ENCODE measurements at places on chromosomes 2 and 18.

- no peak for DNase-seq
Observed at GRCh38 chr2:98823196-98824170, 92.6 kb upstream of the MGAT4A start.

GRCh38 chr18:46583711-46584110, 73.3 kb downstream of the LOXHD1 start:
- DNase-seq, result no peak

DNA sequence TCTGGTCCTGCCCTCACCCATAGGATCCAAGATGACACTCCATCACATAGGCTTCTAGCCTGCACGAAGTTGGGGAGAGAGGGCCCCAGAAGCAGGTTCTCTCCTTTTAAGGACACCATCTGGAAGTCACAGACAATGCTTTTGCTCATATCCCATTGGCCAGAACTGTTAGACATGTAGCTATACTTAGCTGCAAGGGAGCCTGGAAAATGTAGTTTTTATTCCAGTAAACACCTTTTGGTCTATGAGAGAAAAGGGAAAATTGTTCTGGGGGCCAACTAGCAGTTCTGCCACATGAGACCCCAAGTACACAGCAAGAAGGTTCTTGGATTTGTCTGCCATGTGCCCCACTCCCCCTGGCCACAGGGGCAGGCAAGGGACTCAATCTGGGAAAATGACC, 206.1 kb downstream of the ZFP36L2 start:
- DNase-seq, result no peak

- DNase-seq, result no peak
Observed at GRCh38 chr18:56217406-56217805, 421.0 kb downstream of the TXNL1 start.

GRCh38 chr2:89848114-89848513, 1156.6 kb downstream of the RPIA start:
- DNase-seq, result no peak

DNA sequence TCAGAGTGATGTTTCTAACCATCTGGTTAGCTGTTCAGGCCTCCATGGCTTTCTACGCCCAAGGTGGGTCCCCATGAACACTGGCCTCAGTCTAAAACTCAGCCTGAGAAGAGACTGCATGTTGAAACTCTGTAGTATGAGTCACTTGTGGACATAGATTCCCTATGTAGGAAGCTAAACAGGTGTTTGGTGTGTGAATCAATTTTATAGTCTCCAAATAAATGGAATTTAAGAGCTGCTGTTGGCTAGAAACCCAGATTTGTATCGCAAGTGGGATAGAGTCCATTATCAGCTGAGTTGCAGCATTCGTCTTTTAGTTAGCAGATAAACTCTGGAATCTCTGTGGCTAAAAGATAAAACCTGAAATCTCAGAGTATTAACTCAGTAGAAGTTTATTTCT, 131.4 kb downstream of the KCNS3 start:
- DNase-seq, result no peak

DNA sequence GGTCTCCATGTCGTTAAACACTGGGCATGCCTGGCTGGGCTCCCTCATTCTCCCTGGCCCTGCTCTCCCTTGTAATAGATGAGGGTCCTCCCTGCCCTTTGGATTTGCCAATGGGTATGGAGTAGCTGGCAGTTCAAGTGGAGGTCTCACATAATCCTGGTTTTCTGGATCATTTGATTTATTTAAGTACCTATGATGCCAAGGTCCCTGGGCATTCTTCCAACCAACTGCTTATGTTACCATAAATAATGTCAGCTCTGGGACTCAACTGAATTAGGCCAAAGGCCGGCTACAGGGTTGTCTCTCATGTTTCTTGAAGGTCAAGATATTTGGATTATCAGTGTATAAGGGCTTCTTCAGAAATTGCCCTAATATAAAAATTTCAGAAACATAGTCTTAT, 104.9 kb upstream of the LYPD6 start:
- DNase-seq, result no peak

DNA sequence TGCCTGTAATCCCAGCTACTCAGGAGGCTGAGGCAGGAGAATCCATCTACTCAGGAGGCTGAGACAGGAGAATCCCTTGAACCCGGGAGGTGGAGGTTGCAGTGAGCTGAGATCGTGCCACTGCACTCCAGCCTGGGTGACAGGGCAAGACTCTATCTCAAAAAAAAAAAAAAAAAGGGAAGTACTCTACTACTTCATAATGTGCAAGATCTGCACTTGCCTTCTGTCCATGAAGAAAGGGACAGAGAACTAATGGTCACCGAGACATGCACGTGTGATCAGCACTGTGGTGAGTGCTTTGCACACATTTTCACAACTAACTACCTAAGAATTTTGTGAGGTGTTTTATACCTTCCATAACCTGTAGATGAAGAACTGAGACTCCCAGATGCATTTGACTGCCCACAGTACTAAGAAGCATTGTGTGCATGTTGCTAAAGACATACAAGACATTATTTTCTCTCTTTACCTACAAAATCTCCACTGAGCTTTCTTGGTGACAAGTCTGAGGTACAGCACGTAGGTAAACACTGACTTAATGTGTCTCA, 784.8 kb upstream of the ID2 start:
- DNase-seq, result no peak

DNA sequence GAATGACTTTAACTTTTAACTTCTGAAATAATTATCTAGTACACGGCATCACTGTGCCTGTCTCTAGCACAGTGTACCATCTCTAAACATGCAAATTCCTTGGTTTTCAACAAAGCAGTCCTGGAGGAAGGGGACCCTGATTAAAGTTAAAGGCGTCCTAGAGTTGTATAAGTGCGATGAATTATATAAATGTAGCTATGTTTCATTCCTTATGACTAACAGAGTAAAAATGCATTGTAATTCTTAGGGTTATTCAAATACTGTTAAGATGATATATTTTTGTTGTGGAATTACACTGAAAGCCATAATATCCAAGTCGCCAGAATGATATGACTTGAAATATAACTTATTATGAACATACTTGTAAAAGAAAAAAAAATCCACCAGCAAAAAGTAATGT, 544.9 kb upstream of the LINC00305 start:
- no peak for DNase-seq

DNA sequence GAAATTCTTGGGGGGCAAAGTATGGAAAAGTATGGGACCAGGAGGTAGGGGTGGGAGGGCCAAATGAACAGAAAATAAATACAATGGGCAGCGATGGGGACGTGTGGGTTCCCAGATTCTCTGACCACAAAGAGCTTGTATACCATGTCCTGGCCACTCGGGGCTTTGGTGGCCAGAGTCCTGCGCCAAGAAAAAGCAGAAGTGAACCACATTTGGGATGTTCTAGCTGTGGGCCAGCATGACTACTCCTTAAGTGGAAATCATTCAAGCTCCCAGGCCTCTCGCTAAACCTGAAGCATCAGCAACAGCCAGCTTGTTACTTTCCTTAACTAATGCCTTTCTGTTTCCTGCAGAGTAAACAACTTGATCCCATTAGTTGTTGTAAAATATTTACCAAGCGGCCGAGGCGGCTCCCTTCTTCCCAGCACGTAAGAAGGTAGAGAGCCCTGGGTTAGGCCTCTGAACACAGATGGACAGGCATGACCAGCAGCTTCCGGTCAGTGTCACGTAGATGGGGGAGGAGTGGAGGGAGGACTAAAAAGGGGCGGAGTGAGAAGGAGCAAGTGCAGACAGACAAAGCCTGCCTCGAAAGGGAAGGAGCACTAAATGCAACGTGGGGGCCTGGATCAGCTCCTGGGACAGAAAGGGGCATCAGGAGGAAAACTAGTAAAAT, 88.2 kb downstream of the GALNT14 start:
- DNase-seq, result no peak

- no peak for DNase-seq
Observed at GRCh38 chr2:188569431-188570165, 277.9 kb downstream of the GULP1 start.

GRCh38 chr2:221602938-221603337, 30.8 kb upstream of the EPHA4 start:
- DNase-seq, result no peak

GRCh38 chr2:232798187-232798586, 21.8 kb upstream of the KCNJ13 start:
- DNase-seq, result no peak

DNA sequence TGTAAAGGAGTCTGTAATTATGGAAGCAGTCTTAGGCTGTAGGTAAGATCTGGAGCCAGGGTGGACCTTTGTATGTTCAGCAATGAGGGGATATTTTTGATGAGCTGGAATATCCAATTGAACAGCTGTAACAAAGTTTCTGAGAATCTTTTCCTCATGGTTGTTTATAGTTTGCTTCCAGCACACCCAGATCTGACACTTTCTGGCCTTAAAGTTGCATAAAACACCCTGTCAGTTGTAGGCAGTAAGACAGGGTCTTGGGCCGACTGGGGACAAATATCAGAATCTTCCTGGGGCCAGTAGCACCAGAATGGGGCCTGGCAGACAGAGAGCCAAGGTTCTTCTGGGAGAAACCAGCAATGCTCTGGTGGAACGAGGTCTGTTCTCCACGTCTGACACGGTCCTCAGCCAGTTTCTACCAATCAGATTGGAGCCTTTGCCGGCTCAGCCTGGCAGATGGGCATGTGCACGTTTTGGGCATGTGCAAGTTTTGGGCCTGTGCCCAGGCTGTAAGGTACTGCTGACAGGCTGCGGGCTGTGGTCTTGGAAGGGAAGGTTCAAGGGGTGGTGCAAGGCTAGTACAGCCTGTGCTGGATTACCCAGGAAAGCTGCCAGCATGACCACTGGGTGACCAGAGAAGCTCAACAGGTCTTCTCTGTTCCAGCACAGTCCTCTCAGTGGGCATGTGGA, 89.8 kb downstream of the PRKCE start:
- no peak for DNase-seq

DNA sequence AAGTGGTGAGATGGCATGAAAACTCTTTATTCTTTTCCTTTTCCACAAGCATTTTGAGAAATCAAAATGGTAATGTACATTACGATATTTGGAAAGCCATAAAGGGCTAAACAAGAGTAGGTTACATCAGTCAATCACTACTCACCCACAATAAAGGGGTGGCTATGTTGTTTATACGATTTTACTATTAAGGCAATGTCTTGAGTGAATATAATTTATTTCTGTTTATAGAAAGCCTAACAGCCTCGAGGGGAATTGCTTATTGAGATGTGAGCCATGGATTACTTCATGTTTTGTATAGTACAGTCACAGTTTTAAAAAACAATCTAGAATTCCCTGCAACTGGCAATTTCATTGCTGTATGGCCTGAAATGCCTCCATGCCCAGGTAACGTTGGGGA, 237.5 kb upstream of the RBBP8 start:
- no peak for DNase-seq

DNA sequence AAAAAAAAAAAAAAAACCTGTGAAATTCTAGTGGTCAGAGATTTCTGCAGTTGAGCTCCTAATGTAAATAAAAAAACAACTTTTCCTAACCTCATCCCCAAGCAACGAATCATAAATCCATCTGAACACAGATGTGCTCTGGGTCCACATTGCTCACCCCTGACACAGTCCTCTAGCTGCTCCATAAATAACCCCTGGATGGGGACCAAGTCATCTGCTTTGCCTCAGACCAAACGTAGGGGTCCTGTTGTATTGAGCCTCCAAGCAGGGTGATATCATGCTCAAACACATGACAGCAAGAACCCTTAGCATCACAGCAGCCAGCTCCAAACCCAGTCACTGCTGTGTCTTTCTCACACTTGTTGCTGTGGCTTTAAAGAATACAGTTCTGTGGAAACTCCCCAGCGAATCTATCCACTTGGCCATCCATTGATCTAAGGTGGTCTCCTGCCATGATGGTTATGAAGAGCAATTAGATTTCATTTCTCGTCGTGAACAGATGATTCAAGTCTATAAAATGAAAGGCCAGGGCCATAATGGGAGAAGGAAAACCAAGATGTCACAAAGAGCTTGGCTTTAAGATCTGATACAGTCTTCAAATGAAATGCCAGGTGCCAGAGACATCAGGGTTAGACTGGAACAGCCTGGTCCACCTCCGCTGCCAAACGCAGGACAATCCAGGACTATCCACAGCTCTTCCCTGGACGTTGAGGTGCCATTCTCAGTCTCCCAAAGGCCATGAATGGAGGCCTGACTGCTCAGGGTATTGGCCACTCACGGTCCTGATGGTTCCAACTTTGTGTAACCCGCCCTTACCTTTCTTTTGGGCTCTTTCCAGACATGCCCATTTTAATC, 39.0 kb downstream of the TBC1D8 start:
- no peak for DNase-seq

DNA sequence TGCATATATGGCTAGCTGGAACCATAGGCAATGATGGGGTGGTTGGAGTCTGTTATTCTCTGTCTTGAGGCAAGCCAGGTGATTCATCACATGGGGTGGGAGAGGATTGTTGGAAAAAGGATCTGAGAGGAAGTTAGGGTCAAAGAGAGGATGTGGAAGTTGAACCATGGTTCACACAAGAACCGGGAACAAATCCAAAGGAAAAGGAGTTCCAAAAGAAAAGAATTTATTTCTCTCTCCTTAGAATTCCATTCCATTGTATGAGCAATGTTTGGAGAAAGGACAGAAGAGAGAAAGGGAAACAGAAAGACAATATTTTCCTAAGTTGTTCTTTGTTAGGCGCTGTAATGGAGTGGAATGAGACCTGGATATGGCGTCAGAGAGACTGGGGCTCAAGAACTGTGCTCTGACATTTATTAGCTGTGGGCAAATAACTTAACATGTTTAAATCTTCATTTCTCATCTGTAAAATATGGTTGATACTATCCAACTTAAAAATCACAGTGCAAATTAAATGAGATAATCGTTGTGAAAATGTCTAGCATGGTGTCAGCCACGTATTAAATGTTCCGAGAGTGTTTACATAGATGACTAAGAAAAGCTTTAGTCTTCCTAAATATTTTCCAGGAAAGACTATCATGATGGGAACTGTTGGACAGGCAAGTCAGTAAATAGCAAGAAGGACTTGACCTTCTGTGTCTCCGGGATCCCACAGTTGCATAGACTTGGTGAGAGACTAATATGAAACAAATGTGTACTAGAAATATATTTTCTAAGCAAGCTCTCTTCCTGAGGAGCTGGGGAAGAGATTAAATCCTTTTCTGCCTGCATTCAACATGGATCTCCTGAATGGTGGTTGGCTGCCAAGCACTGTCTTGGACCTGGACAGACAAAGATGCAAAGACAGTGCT, 71.4 kb downstream of the TRIB2 start:
- no peak for DNase-seq

DNA sequence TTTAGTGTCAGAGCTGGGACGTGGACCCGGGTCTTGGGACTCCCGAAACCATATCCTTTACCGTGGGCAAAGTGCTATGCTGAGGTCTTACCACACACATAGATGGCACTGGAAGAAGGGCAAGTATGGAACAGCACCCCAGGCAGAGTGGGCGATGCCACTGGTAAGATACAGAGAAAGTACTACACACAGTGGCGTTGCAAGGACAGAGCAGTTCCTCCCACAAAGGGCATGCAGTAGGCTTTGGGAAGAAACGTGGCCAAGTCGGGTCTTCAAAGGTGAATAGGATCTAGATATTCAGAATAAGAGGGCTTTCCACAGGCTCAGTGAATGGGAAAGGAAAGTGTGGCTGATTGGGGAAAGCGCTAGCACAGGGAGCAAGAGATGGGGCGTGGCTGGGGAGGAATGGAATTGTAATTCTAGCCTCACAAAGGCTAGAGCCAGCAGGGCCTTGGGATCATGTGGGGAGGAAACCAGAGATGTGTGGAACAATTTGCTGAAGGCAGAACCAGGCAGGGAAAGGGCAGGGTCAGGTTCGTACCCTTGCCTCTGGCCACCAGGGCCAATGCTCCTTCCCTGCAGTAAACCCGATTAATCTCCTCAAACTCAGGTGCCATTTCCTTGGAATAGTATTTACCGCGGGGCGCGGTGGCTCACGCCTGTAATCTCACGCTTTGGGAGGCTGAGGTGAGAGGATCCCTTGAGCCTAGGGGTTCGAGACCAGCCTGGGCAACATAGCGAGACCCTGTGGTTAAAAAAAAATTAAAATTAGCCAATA, 36.0 kb downstream of the PCBP1 start:
- peak; percentile 46 for DNase-seq

Measured in neural crest cell (in vitro differentiated cells).